Caco-2 (cell line): ENCODE measurements at places on chromosomes 12 and 14. TPM values are rescaled to one million over a fixed set of nuclear protein-coding genes. Genes with fewer than 3 reads are reported as not detected.

AQP6 gene
- total RNA-seq, result not detected in 2 replicates

ASB2 gene
- 0.21 TPM in 1 of 2 replicates, not detected in the other for total RNA-seq

KRT75 gene
- total RNA-seq, result not detected in 2 replicates

PLEKHD1 gene
- 0.42 and 0.50 TPM in 2 replicates for total RNA-seq

IL31 gene
- total RNA-seq, result not detected in 2 replicates

MYH6 gene
- total RNA-seq, result not detected in 2 replicates

E2F7 gene
- 11.4 and 11.6 TPM in 2 replicates for total RNA-seq

DIO2 gene
- total RNA-seq, result 3.4 and 4.9 TPM in 2 replicates

TMEM106C gene
- 247 and 281 TPM in 2 replicates for total RNA-seq

- no peak for DNase-seq
Measured at GRCh38 chr14:89178800-89179535, 238.1 kb downstream of the FOXN3 start.

GRCh38 chr12:116878567-116879508 lies 2.4 kb downstream of the HRK start:
- DNase-seq, result peak; percentile 36

DNA sequence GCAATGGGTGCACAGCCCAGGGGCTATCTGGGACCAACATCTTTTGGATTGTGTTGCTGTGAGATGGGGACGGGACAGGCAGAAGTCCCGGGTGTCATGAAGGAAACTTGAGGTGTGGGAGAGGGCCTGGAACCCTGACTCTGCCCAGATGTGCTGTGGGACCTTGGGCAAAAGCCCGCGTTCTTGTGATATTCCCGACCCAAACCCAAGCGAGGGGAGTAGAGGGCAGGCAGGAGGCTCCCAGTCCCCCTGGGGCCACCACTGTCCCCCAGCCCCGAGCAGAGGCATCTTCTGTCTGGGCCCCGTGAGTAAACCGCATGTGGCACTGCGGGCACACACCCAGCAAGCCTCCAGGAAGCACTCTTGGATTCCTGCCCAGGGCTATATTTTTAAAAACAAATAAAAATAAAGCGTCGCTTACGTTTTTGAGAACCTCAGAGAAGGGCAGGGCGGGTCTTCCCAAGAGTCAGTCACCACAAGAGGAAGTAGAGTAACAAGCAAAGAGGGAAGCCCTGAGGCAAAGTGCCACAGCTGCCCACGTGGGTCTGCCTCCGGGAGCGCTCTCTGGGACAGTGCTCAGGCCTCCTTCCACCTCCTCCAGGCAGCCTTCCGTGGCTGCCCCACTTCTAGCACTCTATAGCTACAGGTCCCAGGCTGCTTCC lies 39.5 kb downstream of the BEGAIN start:
- DNase-seq, result no peak

GRCh38 chr14:55000381-55000780 lies 26.5 kb downstream of the WDHD1 start:
- DNase-seq, result no peak

GRCh38 chr12:131466306-131466705 lies 244.6 kb upstream of the SFSWAP start:
- DNase-seq, result no peak
